PC-9 (cell line): ENCODE measurements at places on chromosomes 4 and X. TPM values are rescaled to one million over a fixed set of nuclear protein-coding genes. Genes with fewer than 3 reads are reported as not detected.

- DNase-seq, result no peak
Observed at GRCh38 chrX:2665387-2666304, 25.4 kb upstream of the CD99 start.

DNA sequence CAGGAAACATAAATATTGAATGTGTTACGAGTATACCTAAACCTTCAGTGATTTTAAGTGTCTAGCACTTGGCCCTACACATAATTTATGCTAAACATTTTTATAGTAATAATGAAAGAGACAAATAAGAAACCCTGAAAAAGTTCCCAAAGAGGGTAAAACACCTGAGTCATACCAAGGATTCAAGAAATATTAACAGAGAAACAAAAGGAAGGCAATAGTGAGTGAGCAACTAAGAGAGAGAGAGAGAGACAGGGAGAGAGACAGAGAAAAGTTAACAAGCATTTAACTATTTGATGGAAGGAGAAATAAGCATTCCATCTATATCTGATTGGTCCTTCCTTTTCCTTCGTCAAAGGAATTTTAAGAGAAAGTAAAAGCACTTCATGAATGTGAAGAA, 743.6 kb upstream of the POU3F4 start:
- no peak for DNase-seq

DNA sequence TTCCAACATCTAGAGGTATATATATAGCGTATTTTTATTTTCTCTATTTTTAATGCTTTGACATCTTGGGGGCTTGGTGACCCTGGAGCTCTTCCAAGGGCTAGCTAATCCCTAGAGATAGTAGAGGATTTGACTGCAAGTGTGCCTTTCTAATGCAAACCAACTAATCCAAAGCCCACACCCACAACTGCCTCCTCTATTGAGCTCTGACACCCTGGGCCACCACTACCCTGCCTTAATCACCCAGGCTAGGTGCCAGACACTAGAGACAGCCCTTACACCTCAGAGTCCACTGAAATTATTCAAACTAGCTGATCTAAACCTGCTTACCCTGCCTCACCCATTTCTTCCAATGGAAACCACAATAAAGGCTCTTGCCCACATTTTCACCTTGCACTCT, 69.6 kb upstream of the ATXN3L start:
- DNase-seq, result no peak

- no peak for DNase-seq
Observed at GRCh38 chr4:42501624-42502401, 104.5 kb downstream of the SHISA3 start.

DNA sequence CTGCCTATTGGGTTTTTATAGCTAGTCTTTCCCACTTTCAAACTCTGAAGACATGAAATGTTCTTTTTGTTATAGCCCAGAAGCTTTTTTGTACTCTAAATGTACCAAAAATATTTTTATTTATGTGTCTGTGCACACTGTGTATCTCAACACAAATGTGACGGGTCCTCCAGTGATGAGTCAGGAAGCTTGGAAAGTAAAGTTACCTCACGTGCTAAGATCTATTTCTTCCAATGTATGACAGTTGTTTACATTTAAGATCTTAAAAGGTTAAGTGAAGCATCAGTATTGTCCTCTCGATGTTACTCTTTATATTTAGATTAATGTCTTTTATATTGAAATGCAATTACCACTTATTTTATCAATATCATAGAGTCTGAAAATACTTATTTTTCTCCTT, 29.1 kb upstream of the PRSS12 start:
- DNase-seq, result no peak

- DNase-seq, result no peak
Observed at GRCh38 chrX:94204524-94204923, 530.5 kb downstream of the FAM133A start.

DNA sequence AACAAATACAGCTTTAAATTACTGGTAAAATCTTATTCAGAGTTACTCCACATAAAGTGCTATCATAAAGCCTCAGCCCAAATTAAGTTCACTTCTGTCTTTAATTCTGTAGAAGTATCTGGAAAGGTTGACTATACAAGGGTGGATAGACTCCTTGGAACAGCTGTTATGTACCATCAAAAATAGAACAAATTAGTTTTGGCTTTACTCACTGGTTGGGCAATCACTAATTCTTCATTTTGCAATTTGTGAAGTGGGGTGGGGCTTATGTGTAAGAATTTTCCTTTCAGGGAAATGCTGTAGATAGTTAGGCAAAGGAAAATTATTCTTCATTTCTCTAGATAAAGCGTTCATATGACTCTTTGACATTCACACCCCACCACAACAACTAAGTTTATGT, 7.8 kb downstream of the DIAPH2 start:
- DNase-seq, result no peak

DNA sequence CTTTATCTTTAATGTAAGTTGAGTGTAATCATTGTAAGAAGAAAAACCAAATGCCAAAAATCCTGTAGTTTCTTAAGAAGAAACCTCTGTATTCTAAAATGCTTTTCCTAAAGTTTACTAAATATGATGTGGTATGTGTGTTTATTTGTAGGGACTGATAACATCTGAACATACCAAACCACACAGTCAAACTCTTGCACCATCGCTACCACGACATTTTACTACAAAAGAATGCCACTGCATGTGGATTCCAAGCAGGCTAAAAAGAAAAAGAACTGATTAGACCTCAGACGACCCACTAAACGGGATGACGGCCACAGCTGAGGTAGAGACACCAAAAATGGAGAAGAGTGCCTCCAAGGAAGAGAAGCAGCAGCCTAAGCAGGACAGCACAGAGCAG, 46.1 kb downstream of the LAS1L start:
- no peak for DNase-seq

GRCh38 chr4:12562021-12562420, 922.1 kb downstream of the RAB28 start:
- DNase-seq, result no peak

DNA sequence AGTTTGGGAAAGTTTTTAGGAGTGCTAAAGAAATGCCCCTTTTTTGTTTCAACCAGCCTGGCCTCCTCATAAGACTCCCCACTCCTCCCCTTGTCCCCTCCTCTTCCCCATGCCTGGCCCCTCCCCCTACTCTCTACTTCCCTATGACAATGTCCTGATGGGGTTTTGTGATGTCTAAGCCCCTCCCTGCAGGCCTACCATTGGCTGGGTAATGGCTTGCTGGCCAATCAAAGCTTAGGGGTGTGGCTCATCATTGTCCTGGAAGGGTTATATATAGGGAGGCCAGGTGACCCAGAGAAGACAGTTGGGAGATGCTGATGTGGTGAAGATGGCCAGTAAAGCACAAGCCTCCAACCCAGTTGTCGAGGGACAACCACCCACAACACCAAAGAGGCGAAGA, 48.2 kb upstream of the PASD1 start:
- no peak for DNase-seq

Gene ASB12
- total RNA-seq, result not detected in 2 replicates

Gene SLC49A3
- 8.1 and 10.7 TPM in 2 replicates for total RNA-seq

Gene DMRTC1
- not detected in 2 replicates for total RNA-seq

Gene NWD2
- total RNA-seq, result not detected in 2 replicates

Gene TMPRSS11B
- not detected in 2 replicates for total RNA-seq

Gene MEPE
- not detected in 2 replicates for total RNA-seq
